Activated CD4-positive, alpha-beta T cell treated with anti-CD3 and anti-CD28 coated beads, Interleukin-2, amount 10 ng/mL, durations not matched to agents 24 days and 14 days (primary cell): ENCODE measurements at places on chromosomes 7 and 10. TPM values are rescaled to one million over a fixed set of nuclear protein-coding genes. Genes with fewer than 3 reads are reported as not detected.

The PKD2L1 gene
- total RNA-seq: 0.17 TPM in 1 of 2 replicates, not detected in the other

The LIPF gene
- not detected in 2 replicates for total RNA-seq

The CRHR2 gene
- total RNA-seq: not detected in 2 replicates

The TCF7L2 gene
- total RNA-seq: 0.21 and 0.43 TPM in 2 replicates

The MYL10 gene
- total RNA-seq: not detected in 2 replicates

The ANKRD61 gene
- total RNA-seq: 0.31 and 0.58 TPM in 2 replicates

The SYT15B gene
- total RNA-seq: 0.12 TPM in 1 of 2 replicates, not detected in the other

The FEZF1 gene
- total RNA-seq: not detected in 2 replicates

The PHF14 gene
- total RNA-seq: 36.7 and 42.7 TPM in 2 replicates

The SMC3 gene
- total RNA-seq: 82.2 and 87.3 TPM in 2 replicates

The GPC2 gene
- total RNA-seq: 6.3 and 7.9 TPM in 2 replicates

The ABCA13 gene
- not detected in 2 replicates for total RNA-seq

The PDLIM1 gene
- 3.1 and 3.2 TPM in 2 replicates for total RNA-seq

The SPDYE16 gene
- total RNA-seq: 0.47 TPM in 1 of 2 replicates, not detected in the other

The HDAC9 gene
- total RNA-seq: 2.9 and 3.0 TPM in 2 replicates

The SLC26A3 gene
- total RNA-seq: not detected in 2 replicates

The CH25H gene
- total RNA-seq: not detected in 2 replicates

The RTKN2 gene
- total RNA-seq: 2.7 and 3.4 TPM in 2 replicates

The PRLHR gene
- not detected in 2 replicates for total RNA-seq

The DKK1 gene
- total RNA-seq: not detected in 2 replicates

The LOXL4 gene
- not detected in 2 replicates for total RNA-seq

The TWIST1 gene
- total RNA-seq: 7.5 and 8.1 TPM in 2 replicates

The TMEM229A gene
- total RNA-seq: not detected in 2 replicates

The ZPBP gene
- total RNA-seq: not detected in 2 replicates

The ITGA8 gene
- not detected in 2 replicates for total RNA-seq
